ENCODE measurements at places on chromosomes 1 and 21. TPM values are rescaled to one million over a fixed set of nuclear protein-coding genes. Genes with fewer than 3 reads are reported as not detected.

- DNase-seq = no peak
Measured at GRCh38 chr1:231678011-231678432, 51.4 kb downstream of the DISC1 start.

DNA sequence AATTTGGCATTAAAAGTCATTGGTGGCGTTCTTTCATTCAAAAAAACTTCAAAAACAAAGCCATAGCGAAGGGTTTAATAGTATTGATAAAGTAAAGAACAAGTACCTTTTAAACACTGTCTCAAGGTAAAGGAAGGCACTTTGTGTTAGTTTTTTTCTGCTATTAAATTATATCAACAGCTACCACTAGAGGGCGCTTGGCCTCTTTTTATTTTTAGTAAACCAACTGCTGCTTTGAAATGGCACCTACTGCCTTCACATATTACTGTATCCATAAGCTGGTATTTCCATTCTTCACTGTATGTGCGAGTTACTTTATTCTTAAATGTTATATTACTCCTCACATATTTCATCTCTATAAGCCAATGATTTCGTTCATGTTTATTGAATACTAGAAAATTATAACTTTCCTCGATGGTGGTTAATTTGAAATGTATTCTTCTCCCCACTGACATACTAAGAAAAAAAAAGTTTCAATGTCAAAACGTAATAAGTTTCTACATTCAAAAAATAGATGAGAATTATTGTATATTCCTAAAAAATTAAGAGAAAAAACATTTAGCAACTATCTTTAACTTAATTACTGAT is 125.7 kb upstream of the CXADR start:
- DNase-seq = no peak

DNA sequence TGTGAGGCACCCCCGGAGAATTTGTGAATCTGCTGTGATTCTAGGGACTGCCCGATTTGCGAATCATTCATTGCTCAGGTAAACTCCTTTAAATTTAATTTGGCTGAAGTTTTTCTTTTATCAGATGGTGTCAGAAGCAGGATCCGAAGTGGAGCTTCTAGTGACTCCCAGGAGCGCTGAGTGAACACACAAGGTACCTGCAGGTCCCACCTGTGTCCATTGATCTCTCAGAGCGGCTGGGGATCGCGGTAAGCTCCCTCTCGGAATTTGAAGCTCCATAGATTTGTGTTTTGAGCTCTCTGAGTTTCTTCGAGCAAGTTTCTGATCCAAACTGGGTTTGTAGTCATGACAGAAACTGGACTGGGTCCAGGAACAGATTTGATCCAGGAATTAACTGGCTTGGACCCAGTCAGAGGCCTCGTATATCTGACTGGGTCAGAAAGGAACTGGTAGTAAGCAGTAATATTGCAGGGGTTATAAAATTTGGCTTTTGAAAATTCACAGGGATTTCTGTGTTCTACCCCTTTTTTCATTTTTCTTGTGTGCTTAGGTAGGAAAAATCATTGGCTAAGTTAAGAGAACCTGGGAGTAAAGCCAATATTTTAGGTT is 56.2 kb upstream of the EDEM3 start:
- no peak for DNase-seq

- no peak for DNase-seq
Measured at GRCh38 chr1:225445639-225446594, 18.1 kb upstream of the LBR start.

GRCh38 chr1:22804969-22805671 is 94.5 kb downstream of the EPHB2 start:
- no peak for DNase-seq

DNA sequence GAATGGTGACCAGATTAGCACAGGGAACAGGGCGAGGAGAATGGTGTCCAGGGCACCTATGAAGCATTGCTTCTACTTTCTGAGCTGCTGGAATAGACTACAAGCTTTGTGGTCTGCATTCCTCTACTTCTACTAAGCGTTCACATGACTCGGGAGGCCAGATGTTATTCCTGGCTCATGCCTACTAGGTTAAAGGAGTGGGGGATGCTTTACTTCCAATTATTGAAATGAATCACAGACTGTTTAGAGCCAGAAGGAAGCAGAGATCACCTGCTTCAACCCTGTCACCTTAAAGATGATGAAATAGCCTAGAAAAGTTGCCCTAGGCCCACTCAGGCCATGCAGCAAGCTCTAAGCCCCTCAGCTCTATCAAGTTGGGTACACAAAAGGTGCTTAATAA is 633.5 kb downstream of the KIF26B start:
- no peak for DNase-seq

GRCh38 chr1:220012259-220012658 is 34.0 kb downstream of the EPRS1 start:
- no peak for DNase-seq

DNA sequence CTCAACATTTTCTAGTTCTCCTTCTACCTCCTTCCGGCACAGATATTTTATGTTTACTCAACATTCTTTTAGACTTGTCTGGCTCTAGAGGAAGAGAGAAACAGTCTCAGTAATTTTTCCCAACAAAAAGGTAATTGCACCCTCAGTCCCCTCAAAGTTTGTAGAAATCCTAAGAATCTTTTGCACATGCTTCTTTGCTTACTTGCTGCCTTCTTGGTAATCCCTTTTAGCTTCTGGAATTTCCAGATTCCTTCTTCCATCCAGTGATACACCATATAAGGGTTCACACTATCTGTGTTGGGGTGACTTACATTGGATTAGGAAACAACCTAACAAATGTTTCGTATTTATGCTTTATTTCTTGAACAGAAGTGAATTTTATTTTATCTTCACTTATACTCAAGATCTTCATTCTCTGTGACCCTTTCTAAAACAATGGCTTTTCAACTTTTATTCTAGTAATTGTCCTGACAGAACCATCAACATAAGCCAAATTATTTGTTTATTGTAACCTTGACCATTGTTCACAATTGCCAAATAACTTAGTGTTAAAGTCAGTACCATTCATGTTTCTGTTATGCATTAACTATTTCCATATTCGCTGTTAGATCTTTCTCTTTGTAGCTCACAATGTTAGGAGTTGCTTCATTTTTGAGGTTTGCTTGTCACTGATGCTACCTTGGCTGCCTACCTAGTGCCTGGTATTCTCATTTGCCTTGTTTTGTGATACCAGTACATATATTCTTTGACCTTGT is 238.1 kb downstream of the HMCN1 start:
- no peak for DNase-seq

DNA sequence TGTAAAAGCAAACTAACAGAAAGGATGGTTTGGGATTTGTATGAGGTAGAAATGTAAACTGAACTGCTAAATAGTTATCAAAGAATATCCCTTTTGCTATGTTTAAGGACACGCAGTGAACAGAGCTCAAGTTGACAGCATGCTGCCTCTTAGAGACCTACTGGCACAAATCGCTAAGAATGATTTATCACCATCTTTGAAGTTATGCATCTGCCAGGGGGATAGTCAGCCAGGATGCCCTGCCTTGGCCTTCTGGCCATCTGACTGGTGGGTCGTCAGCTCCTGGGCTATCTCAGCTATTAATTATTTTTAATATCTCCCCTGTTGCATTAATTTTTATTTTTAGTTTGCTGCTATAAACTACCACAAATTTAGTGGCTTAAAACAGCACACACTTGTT is 334.8 kb upstream of the KAZN start:
- no peak for DNase-seq

- DNase-seq = no peak
Measured at GRCh38 chr1:8352471-8352845, 34.5 kb downstream of the SLC45A1 start.

DNA sequence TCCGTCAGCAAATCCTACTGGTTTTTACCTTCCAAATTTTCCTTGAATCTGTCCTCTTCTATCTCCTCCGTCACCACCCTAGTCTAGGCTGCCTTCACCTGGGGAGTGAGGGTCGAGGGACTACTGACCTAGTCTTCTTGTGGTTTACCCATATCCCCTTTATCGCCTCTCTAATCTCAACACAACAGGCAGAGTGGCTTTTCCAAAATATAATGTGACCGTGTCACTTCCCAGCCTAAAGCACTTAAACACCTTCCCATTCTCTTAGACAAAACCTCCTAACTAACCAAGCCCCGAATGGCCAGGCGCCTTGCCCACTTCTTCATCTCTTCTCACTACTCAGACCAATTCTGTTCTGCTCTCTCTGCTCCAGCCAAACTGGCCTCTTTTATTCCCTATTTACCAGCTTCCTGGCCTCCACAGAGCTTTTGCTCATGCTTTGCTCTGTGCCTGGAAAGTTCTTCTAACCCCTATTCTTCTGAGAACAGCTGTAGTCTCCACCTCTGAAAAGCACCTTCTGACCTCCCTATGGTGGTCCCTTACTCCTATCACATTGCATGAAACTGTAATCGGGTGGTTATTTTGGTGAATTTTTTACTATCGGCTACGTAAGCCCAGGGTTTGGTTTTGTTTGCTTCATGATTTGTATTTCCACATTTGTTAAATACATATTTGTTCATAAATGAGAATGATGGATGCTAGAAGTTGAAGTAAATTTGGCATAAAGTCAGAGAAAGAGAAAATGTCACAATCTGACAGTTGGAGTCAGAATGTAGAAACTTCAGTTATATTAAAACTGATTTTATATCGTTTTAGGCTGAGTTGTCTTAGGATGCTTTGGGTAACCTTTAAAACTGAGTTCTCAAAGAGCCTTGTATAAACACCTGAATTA is 1.2 kb upstream of the NBPF1 start:
- no peak for DNase-seq

DNA sequence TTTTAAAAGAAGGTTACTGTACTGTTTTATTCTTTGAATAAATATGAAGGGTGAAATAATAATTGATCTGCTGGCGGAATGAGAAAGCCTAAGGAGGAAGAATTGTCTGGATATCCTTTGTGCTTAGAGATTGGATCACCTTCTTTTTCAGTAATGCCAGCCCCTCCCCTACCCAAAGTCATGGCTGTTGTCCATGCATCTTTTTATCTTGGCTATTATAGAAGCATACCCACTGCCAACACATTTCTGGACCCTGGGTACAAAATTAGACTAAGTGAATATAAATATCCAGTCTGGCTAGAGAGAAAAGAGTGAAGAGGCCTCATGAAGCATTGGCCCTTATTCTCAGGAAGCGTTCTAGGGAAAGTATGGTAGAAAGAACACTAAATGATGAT is 28.1 kb downstream of the AK4 start:
- DNase-seq = no peak

C1QTNF12 gene
- not detected for total RNA-seq

KCNJ9 gene
- total RNA-seq = not detected

PYHIN1 gene
- 1.2 TPM for total RNA-seq

NFIA gene
- total RNA-seq = 134 TPM

PADI2 gene
- 0.46 TPM for total RNA-seq

FMN2 gene
- 1.3 TPM for total RNA-seq

CFHR3 gene
- not detected for total RNA-seq

NDUFS5 gene
- total RNA-seq = 274 TPM

KRTAP7-1 gene
- total RNA-seq = not detected

TMEM269 gene
- total RNA-seq = not detected
